Neural cell (in vitro differentiated cells): ENCODE measurements at places on chromosomes 1 and 21. TPM values are rescaled to one million over a fixed set of nuclear protein-coding genes. Genes with fewer than 3 reads are reported as not detected.

The SLAMF9 gene
- not detected in 2 replicates for polyA plus RNA-seq

The CENPF gene
- polyA plus RNA-seq: 1.3 and 5.4 TPM in 2 replicates

The TMIGD3 gene
- polyA plus RNA-seq: not detected in 2 replicates

The LYPLAL1 gene
- polyA plus RNA-seq: 20.6 and 38.1 TPM in 2 replicates

The CAMTA1 gene
- 162 and 181 TPM in 2 replicates for polyA plus RNA-seq

The IRF6 gene
- polyA plus RNA-seq: not detected in 2 replicates

The TMEM240 gene
- 46.7 and 52.1 TPM in 2 replicates for polyA plus RNA-seq

The PRKAA2 gene
- 18.5 and 20.0 TPM in 2 replicates for polyA plus RNA-seq

The AUNIP gene
- 0.48 TPM in 1 of 2 replicates, not detected in the other for polyA plus RNA-seq

The GNB1 gene
- polyA plus RNA-seq: 308 and 325 TPM in 2 replicates

The OR6N1 gene
- not detected in 2 replicates for polyA plus RNA-seq

The FOXD3 gene
- polyA plus RNA-seq: 0.14 TPM in 1 of 2 replicates, not detected in the other

The WDR64 gene
- 0.21 TPM in 1 of 2 replicates, not detected in the other for polyA plus RNA-seq

The GSTM1 gene
- not detected in 2 replicates for polyA plus RNA-seq

The LCE6A gene
- not detected in 2 replicates for polyA plus RNA-seq

The S100A9 gene
- not detected in 2 replicates for polyA plus RNA-seq

The MSH4 gene
- 0.43 and 0.48 TPM in 2 replicates for polyA plus RNA-seq

The LCE1C gene
- not detected in 2 replicates for polyA plus RNA-seq

The RAB3B gene
- polyA plus RNA-seq: 15.0 and 17.8 TPM in 2 replicates

The RNU1-1 gene
- under 0.01 TPM in 1 of 2 replicates, not detected in the other for polyA plus RNA-seq

The TLR5 gene
- polyA plus RNA-seq: not detected in 2 replicates

The SMCP gene
- not detected in 2 replicates for polyA plus RNA-seq

The SRGAP2C gene
- polyA plus RNA-seq: 9.0 and 10.0 TPM in 2 replicates

The AKR7A3 gene
- 2.9 and 5.1 TPM in 2 replicates for polyA plus RNA-seq

The RHEX gene
- polyA plus RNA-seq: not detected in 2 replicates

The MAPKAPK2 gene
- polyA plus RNA-seq: 9.0 and 9.1 TPM in 2 replicates

The FCRL5 gene
- not detected in 2 replicates for polyA plus RNA-seq

The PHF13 gene
- polyA plus RNA-seq: 11.0 and 12.9 TPM in 2 replicates

The PLA2G2D gene
- not detected in 2 replicates for polyA plus RNA-seq

The CASQ2 gene
- polyA plus RNA-seq: not detected in 2 replicates

The NBPF6 gene
- not detected in 2 replicates for polyA plus RNA-seq

The BSND gene
- polyA plus RNA-seq: not detected in 2 replicates

The KRTAP25-1 gene
- polyA plus RNA-seq: not detected in 2 replicates

The BRDT gene
- not detected in 2 replicates for polyA plus RNA-seq

The LEFTY1 gene
- 2.7 and 4.1 TPM in 2 replicates for polyA plus RNA-seq

The LCE2B gene
- polyA plus RNA-seq: not detected in 2 replicates

The CDCP2 gene
- not detected in 2 replicates for polyA plus RNA-seq

The ATP1B1 gene
- 98.8 and 114 TPM in 2 replicates for polyA plus RNA-seq

The GSTM2 gene
- polyA plus RNA-seq: 6.8 and 10.2 TPM in 2 replicates

The TOMM20 gene
- 170 and 175 TPM in 2 replicates for polyA plus RNA-seq
